Frontal cortex (tissue), 4 donors: ENCODE measurements at places on chromosomes 2 and 18. TPM values are rescaled to one million over a fixed set of nuclear protein-coding genes. Genes with fewer than 3 reads are reported as not detected.

- DNase-seq = no peak
Observed at GRCh38 chr2:119508756-119509155, 15.5 kb downstream of the SCTR start.

GRCh38 chr2:15901095-15901807, 39.1 kb upstream of the MYCN start:
- no peak for DNase-seq

DNA sequence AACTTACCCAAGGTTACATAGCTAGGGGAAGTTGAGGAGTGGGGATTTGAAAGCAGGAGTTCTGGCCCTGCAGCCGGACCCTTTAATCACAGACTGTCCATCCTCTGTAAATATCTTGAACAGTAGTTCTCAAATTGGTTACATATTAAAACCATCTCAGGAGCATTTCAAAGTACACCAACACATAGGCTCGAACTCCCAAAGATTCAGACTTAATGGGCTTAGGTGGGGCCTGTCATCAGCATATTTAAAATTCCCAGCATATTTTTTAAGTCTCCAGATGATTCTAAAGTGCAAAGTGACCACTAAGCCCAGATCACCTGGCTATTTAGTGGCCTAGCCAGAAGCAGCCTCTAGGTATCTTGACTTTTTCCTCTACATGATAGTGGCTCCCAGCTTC, 192.2 kb downstream of the ZNF385B start:
- DNase-seq = no peak

DNA sequence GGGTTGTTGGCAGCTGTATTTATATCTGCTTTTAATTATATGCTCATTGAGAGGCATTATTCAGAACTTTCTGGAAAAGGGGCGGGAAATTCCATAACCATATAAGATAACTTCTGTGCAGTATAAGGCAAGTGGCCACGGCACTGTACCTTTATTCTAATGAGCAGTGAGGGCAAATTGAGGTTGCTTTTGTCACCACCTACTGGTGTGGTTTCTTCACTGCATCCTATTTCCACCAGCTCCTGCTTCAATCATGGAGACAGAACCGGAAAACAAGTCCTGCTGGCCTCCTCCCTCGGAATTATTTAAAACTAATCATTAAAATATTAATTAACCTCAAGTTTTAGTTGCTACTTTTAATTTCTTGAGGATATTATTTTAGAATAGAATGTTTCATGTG, 759.4 kb downstream of the CBLN2 start:
- no peak for DNase-seq

DNA sequence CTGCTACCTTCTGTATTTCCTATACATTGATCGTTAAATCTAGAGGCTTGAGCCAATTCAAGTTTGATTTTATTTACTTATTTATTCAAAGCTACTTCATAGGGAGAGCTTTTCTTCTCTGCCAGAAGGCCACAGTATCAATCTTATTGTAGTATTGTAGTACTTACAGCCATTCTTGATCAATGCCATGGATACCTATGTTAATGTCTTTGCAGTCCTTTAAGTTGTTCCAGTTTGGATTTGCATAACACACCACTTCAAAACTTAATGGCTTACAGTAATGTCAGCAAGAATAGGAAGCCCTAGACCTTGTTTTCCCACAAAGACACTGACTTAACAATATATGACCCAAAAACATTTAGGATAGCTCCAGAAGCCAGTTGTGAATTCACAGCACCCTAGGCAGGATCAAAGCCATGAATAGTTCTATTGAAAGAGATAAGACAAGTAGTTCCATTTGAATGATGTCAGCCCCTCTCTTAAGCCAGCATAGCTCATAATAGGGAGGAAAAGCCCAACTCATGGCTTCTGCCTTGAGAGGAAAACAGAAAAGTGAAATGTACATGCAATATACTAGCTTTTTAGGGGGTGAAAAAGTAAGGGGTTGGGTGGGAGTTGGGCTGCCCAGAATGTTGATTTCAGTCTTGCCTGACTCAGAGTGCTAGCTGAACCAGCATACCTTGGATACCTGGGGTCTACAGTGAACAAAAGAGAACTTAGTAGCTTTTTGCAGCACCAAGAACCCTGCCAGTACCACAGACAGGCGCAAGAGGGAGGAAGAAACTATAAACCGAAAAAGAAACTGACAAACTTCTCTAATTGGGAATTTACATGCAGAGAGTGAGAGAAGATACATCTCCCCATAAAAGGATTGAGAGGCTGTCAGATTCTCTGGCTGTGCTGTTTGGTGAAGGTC, 101.4 kb downstream of the CAMKMT start:
- no peak for DNase-seq

GRCh38 chr2:201122276-201122675, 6.3 kb downstream of the CFLAR start:
- DNase-seq = no peak

DNA sequence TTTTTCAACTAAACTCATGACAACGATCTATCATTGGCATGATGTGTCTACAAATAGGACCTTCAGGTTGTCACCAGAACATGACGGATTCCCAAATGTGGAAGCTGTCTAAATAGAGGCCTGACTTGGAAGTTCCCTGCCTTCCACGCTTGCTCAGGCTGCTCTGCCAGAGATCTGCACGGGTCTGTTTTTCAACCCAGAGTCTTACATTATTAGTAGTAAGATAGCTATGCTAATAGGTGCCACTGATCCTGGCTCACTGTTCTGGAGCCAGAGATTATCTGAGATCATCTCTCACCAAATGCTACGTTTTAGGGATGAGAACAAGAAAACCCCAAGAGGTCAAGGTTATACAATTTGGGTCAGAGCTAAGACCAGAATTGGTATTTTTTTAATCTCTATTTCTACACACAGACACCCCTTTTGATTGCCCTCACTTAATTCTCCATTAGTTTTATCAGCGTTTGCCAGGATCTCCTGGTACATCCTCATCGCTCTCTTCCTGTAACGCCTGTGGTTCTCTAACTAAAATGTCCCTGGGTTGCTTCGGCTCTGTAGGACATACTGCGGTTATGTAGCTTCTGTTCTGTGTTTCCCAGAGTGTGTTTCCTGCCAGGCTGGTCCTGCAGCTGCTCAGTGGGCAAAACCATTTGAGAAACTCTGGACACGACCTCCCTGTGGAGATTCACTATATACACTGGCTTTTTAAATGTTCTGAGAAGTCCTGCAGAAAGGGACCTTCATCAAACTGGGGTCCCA, 5.7 kb downstream of the CDC42EP3 start:
- DNase-seq = no peak

DNA sequence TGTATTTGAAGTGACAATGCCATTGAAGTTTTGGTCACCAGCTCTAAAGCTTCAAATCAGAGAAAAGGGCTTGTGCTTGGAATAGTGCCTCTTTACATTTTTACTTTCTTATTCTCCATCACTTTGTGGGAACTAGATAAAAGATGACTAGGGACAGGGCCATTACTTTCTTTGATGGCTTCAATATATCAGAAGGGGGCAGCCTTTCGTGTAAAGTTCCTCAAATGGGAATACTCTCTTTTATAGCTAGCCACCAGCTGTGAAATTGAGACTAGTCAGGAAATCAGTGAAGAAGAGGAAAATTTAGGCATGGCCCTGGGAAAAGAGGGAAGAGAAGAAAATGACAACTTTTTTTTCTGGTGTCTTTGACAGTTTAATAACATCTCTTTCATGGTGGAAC, 242.5 kb downstream of the DCC start:
- DNase-seq = no peak

DNA sequence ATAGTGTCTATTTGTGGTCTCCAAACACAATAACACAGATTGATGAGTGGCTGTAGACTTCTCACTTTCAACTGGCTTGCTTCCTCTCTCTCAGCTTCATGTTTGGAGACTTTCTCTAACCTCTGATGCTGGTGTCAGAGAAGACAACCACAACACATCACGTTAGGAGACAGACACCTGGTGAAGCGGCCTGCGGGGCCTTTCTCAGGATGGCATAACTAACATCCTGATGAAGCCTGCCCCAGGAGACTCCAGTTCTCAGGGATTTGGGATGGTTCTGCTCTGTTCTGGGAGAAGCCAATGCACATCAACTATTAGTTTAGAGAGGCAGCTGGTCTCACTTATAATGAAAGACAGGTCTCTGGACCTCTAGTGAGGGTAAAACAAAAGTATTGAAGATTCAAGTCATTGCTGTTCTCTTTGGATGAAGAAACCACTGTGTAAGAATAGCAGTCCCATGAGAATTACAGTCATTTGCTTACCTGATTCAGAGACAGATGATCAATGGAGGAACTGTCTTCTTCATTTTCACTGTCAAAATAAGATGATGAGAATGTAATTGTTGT, 2.0 kb downstream of the IL1A start:
- DNase-seq = no peak

The ANKRD29 gene
- total RNA-seq = 2.4 TPM

The ANKRD53 gene
- 1.2 TPM for total RNA-seq

The SERPINB10 gene
- 0.41 TPM for total RNA-seq

The MLPH gene
- total RNA-seq = 0.82 TPM

The DNAH7 gene
- 11.4 TPM for total RNA-seq

The SLC38A11 gene
- total RNA-seq = 2.4 TPM
